ENCODE measurements at places on chromosomes 16 and 17.

- DNase-seq = peak; percentile 43
These were observed 115.4 kb downstream of the METRNL start for GRCh38 chr17:83194761-83195329.

DNA sequence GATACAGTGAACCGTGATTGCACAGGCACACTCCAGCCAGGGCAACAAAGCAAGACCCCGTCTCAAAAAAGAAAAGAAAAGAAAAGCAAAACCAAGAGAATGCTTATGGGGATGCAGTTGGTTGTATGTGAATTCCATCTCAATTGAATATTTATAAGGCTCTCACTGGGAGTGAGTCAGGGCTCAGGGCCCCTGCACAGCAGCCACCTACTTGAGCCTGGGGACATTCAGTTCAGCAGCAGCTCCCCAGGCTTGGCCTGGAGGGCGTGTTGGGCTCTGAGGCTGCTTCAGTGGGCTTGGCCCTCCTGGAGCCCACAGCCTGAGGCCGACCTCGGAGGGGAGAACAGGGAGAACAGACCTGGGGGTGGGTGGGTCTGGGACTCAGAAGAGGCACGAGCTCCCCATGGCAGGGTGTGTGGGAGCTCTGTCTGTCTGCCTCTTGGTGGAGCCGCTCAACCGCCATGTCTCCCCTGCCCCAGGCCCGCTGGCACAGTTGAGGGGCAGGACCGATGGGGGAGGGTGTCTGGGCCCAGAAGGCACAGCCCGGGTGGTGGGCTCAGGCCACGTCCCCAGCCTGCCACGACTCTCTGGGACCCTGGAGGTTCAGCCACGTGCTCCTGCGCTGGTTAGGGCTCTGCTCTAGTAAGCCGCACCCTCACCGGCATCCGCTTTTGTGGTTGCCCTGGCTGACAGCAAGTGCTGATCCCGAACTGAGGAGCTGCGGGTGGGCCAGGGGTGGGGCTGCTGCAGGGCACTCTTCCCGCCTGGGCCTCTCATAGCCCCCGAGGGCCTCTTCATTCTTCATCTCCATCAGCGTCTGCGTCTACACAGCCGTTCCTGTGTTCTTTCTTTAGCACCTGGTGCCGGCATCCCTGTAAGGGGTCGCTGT lies 24.8 kb downstream of the ZFPM1 start:
- DNase-seq = no peak

- peak; percentile 77 for DNase-seq
These were observed 92.0 kb upstream of the CDH5 start for GRCh38 chr16:66274335-66275110.

GRCh38 chr17:72517413-72518158 lies 396.8 kb downstream of the SOX9 start:
- DNase-seq = no peak

GRCh38 chr16:87801679-87802259 lies 36.0 kb upstream of the KLHDC4 start:
- DNase-seq = no peak

- DNase-seq = no peak
These were observed 10.3 kb downstream of the RPGRIP1L start for GRCh38 chr16:53693320-53693719.

GRCh38 chr16:17389384-17389783 lies 81.4 kb downstream of the XYLT1 start:
- peak; percentile 90 for DNase-seq

DNA sequence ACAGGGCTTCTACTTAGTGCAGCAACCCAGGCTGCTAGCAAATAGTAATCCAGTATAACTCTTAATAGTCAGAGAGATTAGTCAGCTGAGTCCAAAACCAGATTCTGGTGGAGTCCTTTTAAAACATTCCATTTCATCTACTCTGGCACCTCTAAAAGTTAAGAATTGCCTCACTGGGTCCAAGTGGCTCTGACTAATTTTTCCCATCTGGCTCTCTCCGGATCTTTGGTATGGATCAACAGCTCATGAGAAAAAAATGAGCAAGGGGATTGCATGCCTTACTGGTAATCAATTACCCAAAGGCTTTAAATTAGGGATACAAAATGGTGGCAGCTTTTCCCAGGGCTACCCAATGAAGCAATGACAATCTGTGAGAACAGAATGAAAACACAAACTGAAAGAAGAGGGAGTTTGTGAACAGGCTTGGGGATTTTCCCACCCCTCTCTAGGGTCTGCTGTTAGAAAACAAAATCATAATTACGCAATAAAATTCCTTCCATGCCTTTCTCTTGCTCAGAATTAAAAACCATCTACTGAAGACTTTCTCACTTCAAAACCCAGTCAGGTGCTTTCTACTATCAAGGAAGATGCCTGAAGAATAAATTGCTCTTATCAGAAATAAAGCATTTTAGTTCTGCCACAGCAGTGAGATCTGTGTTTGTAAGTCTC lies 84.6 kb upstream of the PMFBP1 start:
- DNase-seq = peak; percentile 74

GRCh38 chr17:45127548-45128300 lies 4.6 kb downstream of the PLCD3 start:
- DNase-seq = peak; percentile 65

- no peak for DNase-seq
These were observed 949.7 kb upstream of the RBFOX1 start for GRCh38 chr16:6382924-6383459.

DNA sequence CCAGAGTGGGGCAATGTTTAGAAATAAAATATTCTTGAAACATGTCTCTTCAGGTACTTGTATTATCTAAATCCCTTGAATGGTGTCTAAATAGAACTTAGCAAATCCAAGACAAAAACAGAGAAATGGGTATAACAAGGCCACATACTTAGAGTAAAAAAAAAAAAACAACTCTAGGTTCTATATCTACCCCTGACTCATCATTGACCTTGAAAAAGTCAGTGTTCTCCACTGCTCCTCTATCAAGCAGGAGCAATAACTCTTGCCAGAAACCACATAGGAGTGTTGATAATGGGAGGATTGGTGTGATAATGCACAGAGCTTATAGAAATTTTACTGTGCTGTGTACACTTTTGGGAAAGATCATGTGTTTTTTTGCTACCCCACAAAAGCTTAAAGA lies 296.6 kb upstream of the PMFBP1 start:
- DNase-seq = no peak

DNA sequence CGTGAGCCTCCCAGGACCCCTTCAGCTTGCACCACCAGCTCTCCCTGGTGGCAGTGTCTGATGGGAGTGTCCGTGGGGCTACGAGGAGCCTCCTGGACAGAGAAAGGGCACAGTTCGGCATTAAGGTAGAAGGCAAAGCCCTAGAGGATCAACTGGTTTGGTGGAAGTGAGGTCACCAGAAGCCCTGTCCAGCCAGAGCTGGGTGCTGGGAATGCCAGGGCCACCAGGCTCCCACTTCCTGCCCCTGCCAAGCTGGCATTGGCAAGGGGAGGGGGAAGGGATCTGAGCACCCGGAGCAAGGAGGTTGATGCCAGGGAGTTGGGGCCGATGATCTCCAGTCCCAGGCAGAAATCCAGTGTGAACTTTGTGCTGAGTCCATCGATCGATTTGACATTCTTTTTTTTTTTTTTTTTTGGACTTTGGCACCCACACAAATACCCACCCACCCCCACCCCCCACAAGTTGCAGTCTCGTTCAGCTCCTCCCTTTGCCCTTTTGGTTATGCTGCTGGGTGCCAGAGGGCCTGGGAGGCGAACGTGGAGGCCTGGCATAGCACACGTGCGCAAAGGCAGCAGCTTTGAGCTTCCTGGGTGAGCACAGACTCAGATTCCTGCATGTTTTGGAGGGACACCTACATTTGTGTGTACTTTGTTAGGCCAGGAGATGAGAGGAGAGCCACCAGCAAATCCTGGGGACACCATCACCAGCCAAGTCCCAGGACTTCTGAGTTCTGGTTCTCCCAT lies 2.1 kb downstream of the NHERF1 start:
- DNase-seq = no peak

- peak; percentile 26 for DNase-seq
These were observed 48.1 kb downstream of the XPO6 start for GRCh38 chr16:28163699-28164098.

- no peak for DNase-seq
These were observed 169.8 kb downstream of the MRTFB start for GRCh38 chr16:14240964-14241363.

DNA sequence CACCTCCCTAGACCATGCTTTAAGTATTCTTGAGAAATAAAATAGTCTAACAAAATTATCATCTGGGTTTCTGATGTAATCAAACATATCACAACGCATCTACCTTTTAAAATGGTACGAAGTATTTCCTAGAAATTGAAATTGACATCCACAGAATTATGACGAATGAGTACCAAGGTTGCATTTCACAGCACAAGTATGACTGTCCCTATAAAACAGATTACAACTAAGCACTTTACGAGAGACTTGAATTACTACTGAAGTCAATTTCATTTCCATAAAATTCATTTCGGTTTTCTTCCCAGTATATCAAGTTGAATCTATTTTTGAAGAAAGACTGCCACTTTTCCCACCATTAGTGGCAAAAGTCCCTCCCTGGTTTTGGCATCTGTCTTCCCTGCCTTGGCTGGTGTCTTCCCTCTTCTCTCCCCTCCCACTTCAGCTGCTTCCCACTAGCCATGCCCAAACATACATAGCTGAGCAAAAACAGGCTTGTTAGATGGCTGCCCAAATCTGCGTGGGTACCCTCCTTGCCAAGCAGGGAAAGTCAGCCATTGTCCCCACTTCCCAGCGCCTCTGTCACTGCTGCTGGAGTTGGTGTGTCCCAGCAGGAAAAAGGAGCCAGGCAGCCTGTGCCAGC lies 29.2 kb downstream of the DNAH9 start:
- no peak for DNase-seq

DNA sequence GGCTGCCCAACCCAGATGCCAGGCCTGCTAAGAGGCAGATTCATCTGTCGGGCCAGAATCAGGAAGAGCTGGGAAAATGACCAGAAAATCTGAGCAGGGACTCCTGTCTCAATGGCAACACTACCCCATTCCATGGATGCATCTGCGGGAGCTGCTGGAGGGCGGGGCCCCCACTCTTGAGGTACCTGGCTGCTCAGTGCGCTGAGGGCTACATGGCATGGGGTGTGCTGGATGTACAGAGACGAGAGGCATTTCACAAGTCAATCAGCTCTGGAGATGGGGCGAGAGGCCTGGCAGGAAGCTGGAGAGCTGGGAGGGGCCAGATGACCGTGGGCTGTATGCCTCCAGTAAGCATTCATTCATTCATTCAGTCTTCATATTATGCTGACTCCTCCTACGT lies 6.4 kb downstream of the SDK2 start:
- no peak for DNase-seq

GRCh38 chr17:10394201-10394887 lies 21.5 kb upstream of the MYH13 start:
- no peak for DNase-seq

DNA sequence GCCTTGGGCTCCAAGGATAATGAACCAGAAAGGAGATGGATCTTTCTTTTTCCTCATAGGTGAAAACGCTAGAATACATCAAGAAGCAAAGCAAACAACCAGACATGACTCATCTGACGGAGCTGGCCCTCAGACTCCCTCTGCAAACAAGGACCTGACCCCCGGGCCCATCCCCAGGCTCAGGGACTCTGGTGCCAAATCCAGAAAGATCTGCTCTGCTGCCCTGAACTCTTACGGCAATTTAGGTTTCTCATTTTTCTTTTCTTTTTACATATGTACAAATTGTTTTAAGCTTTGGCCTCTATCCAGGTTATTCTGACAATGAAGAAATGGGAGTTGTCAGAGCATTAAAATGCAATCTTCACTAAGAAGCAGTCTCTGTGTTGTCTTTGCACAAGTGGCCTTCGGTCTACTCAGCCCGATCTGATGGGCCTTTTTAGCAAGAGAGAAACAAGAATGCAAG lies 17.7 kb downstream of the KNOP1 start:
- DNase-seq = peak; percentile 69

- no peak for DNase-seq
These were observed 522 bp upstream of the POLDIP2 start for GRCh38 chr17:28357901-28358197.

DNA sequence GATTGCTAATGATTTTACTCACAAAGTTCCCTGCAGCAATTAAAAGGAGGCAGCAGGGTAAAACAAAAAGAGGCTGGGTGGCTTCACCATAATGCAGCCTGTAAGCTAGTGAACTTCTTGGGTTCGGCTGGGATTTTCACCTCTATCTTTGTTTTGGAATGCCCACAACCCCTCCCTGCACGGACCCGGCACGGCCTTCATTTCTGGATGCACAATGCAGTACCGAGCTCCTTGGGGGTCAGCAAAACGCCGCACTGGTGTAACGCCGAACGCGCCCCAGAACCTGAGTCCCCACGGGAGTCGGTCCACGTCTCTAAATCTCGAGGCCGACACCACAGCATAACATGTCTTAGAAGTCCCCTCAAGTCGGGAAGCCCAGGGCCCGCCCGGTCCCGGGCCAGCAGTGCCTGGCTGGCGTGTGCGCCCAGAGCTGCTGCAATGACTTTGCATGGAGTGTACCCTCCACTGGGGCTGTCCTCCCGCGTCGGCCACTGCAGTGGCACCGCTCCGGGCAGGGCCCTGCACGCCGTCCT lies 759 bp downstream of the UBE2O start:
- DNase-seq = no peak

GRCh38 chr17:4872786-4873185 lies 26.6 kb upstream of the C17orf107 start:
- DNase-seq = no peak

- peak; percentile 83 for DNase-seq
These were observed 71.0 kb downstream of the COPRS start for GRCh38 chr17:31787857-31788570.

GRCh38 chr17:81842725-81843504 lies 8.1 kb upstream of the PPP1R27 start:
- no peak for DNase-seq

DNA sequence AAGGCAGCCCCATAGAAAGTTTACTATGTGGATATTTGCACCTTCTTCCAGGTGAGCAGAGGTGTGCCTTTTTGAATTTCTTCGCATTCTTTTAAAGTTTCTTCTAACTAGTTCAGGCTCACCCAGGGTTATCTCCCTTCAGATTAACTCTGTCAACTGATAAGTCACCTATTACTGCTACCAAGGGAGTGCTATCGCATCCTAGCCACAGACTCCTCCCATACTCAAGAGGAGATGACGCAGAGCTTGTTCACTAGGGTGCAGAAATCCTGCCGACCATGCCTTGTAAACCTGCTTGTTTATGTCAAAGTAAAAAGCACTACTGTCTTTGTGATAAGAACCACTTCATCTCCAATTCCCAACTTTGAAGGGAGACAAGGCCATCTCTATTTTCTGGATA lies 390.1 kb downstream of the RBFOX1 start:
- DNase-seq = no peak
